ENCODE measurements at places on chromosomes 16 and 17.

DNA sequence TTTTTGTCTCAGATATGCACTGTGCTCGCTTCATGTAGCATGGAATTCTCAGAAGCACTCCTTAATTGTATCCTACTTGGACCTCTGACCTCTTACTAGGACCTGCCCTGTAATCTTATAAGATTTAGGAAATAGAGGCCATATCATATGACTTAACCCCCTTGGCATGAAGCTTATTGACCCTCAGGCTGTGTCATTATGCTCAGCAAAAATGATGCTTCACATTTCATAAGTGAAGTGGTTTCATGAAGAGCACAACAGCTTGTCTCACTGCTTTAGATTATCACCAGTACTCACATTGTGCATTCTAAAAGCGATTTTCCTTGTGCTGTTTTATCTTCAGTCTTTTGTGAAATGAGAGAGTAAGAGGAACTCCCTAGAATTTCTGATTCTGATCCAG, 6.4 kb downstream of the PHKB start:
- DNase-seq = no peak

DNA sequence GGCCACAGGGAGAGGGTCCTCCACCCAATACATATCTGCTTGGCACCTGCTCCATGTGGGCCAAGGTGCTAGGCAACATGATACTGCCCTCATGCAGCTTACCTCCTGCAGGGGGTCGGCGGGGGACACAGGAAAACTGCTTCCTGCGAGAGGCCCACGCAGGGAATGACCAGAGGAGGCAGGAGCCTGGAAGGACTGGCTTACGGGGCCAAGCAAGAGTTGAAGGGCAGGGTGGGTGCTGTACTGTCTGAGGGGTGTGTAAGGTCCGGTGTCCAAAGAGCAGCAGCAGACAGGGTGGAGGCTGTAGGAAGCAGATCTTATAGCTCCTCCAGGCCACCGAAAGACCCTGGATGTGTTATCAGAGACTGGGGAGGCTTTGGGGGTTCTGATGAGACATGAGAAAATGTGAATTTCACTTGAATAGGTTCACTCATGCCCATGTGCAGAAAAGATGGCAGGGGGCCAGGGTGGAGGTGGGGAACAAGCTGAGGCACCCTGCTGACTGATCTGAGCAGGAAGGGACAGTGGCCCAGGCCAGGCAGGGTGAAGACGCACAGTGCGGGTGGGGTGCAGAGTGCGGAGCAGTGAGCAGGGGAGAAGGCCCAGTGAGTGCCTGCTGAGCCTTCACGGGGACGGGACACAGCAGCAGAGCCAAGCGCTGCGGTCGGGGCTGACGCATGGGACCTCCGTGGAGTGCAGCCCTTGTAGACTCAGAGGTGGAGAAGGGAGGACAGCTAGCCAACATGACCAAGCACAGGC, 8.3 kb downstream of the FLCN start:
- DNase-seq = no peak

DNA sequence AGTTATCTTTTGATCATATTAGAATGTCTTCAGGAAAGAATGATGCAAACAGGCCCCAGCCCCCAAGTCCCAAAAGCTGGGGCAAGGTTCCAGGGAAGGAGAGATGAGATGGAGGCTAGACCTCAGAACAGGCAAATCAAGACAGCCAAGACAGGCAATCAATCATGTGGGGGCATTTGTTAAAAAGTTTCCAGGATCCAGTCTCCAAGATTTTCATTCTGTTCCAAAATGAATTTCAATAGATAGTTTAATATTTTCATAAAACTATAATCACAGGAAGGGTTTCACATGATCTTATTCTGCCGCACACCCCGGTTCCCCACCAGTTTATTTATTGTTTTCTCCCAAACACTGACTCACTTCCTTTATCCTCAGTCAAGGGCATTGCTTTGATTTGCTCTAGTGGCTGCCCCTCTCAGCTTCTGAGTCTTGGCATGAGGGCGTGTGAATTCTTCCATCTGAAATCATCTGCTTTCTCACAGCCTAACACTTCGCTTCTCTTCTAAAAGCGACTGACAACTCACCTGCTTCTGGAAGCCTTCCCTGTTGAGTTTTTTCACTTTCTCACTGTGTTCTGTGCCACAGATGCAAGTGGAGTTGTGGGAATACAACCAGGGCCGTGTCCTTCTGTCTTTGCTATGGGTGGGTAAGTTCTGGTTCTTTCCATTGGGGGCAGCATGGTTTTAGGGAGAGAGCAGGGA, 12.2 kb upstream of the TERF2 start:
- no peak for DNase-seq

DNA sequence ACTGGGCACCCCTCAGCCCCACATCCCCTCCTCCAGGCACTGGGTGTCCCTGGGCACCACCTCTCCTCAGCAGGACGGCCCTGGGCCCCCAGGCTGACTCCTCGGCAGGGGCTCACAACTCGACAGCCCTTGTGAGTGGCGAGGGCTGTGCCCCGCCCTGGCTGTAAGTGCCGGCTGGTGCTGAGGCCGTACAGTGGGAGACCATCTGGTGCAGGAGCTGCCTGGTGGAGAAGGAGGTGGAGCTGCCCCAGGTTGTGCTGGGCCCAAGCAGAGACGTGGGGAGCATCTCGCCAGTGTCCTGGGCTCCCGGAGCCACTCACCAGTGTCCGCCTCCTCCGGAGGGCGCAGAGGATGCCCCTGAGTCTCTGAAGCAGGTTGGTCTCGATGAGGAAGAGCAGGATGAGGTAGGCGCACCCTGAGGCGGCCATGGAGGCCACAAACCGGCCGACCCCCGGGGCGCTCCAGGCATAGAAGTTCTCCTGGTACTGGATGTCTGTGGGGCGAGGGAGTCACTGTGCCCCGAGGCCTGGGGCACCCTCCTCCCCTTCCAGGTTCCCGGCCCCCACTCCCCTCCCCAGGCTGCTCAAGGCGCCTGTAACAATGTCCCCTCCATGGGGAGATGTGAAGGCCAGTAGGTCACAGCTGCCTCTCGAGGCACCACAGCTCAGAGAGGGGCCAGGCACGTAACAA, 15.1 kb upstream of the RNPS1 start:
- no peak for DNase-seq

GRCh38 chr16:83903751-83904150, 4.8 kb downstream of the MLYCD start:
- peak; percentile 64 for DNase-seq

GRCh38 chr16:3983081-3983520, 102.6 kb upstream of the CREBBP start:
- DNase-seq = no peak

DNA sequence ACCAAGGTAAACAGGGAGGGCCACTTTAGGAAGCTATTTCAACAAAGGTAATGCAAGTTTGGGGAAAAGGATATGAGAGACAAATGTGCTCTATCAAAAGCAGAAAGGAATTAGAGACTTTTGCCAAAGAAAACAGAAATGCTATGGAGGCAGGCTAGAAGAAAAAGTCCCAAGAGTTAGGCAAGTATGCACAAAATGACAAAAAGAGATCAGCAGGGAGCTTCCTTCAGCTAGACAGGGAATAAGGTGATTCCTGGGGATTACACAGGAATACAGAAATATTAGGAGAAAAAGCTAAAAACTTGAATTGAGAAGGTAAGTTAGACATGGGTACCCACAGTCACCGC, 2.4 kb downstream of the FXR2 start:
- DNase-seq = no peak

DNA sequence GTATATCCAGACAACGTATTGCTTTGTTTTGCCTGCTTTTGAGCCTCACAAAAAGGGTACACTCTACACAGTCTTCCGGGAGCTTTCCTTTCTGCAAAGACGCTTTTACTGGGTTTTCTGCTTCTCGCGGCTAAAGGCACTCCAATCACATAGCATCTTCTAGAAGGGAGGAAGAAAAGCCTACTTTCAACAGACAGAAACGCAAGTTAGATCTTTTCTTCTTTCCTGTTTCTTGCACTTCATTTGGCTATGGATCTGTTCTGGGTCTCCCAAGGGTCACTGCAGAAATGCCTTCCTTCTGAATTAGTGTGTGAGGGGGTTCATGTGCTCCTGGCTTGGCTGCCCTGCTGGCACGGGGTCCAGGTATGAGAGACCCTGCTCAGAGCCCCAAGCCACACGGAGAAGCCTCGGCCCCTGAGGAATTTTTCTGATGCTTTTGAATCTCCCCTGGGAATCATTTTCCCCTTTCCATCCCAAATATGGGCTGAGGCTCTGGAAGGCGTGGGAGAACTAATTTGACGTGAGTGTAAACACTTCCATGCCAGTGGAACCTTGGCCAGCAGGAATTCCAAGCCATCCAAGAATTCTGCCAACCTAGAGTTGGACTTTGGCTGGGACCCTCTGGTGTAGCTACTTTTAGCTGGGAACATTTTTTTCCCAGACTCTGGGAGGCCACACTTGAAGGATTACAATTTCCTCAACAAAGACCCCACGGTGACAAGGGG, 49.6 kb upstream of the NKD1 start:
- no peak for DNase-seq

DNA sequence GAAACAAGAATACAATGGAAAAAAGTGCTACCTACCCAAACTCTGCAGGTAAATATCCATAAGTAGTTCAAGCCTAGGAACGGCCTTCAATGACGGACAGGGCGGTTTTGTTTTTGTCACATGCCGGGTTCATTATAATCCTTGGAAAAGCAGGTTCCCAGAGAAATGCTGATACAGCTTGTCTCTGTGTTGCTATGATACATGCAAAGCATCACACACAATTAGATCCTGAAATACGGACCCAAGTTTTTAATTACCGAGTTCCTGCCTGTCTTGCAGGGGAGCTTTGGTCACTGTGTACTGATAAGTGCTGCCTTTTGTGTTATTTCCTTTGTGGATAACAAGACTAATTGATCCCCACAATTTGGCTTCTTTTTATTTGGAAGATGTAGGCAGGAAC, 217.4 kb downstream of the HAPSTR1 start:
- DNase-seq = peak; percentile 72

- DNase-seq = no peak
Observed at GRCh38 chr17:8900626-8901585, 33.4 kb upstream of the PIK3R6 start.

DNA sequence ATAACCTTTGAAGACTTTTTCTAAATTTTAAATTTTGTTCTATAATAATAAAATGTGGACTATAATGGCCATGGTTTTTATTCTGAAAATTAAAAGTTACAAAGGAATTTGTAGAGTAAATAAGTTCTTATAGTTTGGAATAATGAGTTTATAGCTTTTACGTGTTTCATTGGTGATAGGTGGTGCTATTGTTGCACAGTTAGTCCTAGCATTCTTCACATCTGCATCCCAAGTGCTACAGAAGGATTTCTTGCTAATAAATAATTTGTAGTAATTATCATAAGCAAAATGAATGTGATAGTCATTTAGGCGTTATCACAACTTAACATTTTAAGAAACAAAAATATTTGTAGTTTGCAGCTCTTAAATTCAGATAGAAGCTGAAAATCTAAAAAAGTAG, 67.9 kb downstream of the BCAS3 start:
- no peak for DNase-seq

- no peak for DNase-seq
Observed at GRCh38 chr17:2194889-2195335, 108.7 kb downstream of the SMG6 start.
